Effector CD4-positive, alpha-beta T cell (primary cell): ENCODE measurements at places on chromosomes 1 and 21.

GRCh38 chr1:115641762-115642167, at the start of gene VANGL1:
Gene VANGL1, plus strand, starts transcription at chr1:115641970. Its CDS starts 9,444 bp downstream, at chr1:115651414.
- no peak for DNase-seq

GRCh38 chr21:44049606-44050005, 37.5 kb downstream of the TRAPPC10 start:
- DNase-seq: no peak

GRCh38 chr1:36328713-36329112, 5.3 kb upstream of the EVA1B start:
- no peak for DNase-seq

- DNase-seq: peak; percentile 69
Observed at GRCh38 chr1:203320591-203321272, 15.4 kb downstream of the BTG2 start.

GRCh38 chr21:44419679-44420078, 35.6 kb upstream of the LRRC3 start:
- DNase-seq: no peak

GRCh38 chr1:20409012-20409411, 77.0 kb downstream of the CAMK2N1 start:
- DNase-seq: no peak

DNA sequence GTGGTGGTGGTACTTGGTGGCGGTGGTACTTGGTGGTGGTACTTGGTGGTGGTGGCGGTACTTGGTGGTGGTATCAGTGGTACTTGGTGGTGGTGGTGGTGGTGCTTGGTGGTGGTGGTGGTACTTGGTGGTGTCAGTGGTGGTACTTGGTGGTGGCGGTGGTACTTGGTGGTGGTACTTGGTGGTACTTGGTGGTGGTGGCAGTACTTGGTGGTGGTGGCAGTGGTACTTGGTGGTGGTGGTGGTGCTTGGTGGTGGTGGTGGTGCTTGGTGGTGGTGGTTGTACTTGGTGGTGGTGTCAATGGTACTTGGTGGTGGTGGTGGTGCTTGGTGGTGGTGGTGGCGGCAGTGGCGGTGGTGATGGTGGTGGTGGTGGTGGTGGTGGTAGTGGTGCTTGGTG, 20.2 kb downstream of the COQ8A start:
- no peak for DNase-seq

DNA sequence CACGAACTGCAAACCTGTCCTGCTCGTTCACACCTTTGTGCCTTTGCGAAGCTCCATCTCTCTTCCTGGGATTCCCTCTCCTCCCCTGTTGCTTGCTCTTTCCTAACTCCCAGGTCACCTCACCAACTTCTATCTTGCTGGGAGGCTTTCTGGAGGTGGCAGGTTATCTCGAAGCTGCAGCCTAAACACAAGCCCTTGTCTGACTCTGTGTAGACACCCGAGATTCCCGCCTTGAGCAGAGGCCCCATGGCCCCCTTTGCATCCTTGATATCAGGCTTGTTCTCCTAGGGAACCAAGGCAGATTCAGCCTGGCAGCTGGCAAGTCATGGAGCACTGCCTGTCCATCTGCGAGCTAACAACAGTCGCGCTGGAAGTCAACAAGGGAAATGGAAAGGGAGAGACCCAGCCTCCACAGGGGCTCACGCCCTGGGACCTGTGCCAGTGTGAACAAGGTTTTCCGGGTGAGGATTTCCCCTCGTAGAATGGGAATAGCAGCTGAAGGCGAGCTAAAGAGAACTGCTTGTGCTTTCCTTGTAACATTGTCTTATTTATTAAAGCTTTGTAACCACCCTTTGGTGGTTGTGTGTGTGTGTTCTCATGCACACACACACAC, 109.5 kb upstream of the JUN start:
- DNase-seq: no peak

DNA sequence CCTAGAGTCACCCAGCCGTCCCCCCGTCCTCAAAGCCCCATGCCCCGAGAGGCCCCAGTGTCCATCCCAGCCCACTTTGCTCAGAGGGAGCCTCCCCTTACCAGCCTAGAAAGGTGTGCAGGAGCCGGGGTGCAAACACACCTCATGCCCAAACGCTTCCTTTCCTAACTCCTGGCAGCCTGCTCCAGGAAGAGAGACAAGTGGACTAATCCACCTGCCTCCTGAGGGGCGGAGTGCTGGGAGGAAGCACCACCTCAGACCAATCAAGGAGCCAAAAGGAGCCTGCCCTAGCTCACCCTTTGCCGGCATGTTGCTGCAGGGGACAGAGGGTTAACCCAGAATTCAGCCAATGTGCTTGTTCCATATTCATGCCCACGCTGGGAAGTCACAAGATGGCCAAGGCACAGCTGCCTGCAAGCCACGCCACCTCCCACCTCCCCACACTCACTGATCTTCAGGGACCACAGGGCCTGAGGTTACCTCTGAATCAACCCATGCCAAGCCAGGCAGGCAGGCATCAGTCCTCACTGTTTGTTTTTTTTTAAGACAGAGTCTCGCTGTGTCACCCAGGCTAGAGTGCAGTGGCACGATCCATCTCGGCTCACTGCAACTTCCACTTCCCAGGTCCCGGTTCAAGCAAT, 27.8 kb downstream of the PLEKHA6 start:
- DNase-seq: no peak

DNA sequence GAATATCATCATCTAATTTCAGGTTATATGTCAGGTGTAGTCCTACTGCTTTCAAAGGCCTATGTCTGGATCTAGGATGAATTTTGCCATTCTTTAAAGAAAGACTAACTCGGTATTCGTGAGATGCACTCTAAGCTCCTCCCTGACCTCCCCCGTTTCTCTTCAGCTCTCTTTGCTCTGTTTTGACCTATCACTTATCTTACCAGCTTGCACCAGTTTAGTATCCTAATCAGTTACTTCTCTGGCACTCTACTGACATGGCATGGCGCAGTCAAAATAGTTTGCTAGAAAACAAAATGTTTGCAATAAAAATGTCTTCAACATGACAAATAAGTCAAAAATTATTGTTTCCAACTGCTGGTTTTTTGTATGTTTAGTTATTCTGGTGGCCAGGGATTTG, 8.4 kb upstream of the SLC16A1 start:
- no peak for DNase-seq

DNA sequence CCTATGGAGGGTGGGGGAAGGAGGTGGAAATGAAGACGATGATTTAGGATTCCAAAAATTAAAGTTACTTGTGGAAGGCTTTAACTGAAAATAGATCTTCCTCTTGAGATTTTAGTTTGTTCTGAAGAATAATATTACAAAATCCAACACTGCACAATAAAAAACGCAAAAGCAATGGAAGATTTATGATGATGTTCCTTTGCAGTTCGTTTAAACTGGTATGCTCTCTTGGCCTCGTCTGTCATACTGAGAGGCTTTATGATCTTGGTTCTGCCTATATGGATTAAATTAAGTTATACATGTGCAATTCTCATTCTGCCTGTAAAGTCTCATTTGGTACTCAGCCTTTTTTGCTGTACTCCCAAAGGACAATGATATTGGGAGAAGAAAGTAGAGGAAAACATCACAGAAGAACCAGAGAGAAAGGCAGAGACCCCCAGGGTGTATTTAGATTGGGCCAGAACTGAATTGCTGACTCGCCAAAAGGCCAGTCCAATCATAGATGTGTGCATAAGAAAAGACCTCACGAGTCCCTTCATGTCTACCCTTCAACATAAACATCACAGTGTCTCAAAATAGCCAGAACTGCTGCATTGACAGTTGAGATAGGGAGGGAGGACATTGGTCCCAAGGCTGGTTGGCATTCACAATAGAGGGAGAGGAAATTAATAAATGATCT, 188.6 kb downstream of the GREM2 start:
- no peak for DNase-seq

DNA sequence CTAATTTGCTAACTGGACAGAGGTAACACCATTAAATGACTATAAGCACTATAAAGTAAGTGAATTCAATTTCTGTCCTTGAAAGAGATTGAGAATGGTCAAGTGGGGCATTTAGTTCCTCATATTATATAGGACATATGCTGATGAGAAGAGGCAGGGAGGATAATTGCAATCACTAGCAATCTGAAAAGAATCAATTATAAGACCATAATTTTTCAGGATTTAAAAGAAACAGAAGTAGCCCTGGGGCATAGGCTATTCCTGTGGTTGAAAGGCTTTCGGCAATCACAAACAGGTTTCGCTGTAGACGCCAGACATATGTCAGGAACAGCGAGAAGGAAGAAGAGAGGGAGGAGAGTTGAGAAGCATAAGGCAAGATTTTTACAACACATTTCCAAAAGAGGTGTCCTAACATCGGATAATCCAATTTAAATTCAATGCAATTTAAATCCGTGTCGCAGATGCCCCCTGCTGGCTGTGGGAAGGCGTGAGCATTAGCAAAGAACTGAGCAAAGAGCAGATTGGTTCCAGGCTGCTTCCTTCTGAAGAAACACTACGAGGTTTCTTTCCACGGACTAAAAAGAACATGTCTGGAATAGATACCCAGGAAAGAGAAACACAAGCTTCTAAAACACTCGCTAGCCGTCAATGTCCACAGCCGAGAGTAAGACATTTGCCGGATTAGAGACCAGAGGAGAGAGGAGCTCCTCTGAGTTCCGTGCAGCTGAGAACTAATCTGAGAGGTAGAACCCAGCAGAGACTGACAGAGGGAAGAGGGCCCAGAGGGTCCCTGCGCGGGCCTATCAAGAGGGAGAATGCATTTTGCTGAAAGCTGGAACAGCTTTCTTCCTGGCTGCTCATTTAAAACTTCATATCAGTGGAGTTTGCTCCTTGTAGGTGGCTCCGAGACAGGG, 27.9 kb downstream of the RGS5 start:
- peak; percentile 3 for DNase-seq

- no peak for DNase-seq
Observed at GRCh38 chr1:166174108-166174507, 7.3 kb upstream of the FAM78B start.

GRCh38 chr1:6805004-6805416, 19.8 kb downstream of the CAMTA1 start:
- DNase-seq: no peak

GRCh38 chr1:214476229-214476985, 75.0 kb downstream of the PTPN14 start:
- no peak for DNase-seq

GRCh38 chr1:198132060-198132781, 24.6 kb upstream of the NEK7 start:
- DNase-seq: no peak

GRCh38 chr1:37667023-37667671, 25.2 kb upstream of the CDCA8 start:
- no peak for DNase-seq

- no peak for DNase-seq
Observed at GRCh38 chr1:106975944-106976343, 80.5 kb upstream of the PRMT6 start.

- no peak for DNase-seq
Observed at GRCh38 chr1:8523666-8524206, 205.8 kb downstream of the SLC45A1 start.

GRCh38 chr1:22826604-22827580, 116.3 kb downstream of the EPHB2 start:
- no peak for DNase-seq

- DNase-seq: no peak
Observed at GRCh38 chr1:7553042-7553690, 217.9 kb upstream of the VAMP3 start.

- no peak for DNase-seq
Observed at GRCh38 chr1:59046730-59047157, 250.2 kb upstream of the FGGY start.

GRCh38 chr1:181674617-181675016, 191.3 kb downstream of the CACNA1E start:
- DNase-seq: no peak

DNA sequence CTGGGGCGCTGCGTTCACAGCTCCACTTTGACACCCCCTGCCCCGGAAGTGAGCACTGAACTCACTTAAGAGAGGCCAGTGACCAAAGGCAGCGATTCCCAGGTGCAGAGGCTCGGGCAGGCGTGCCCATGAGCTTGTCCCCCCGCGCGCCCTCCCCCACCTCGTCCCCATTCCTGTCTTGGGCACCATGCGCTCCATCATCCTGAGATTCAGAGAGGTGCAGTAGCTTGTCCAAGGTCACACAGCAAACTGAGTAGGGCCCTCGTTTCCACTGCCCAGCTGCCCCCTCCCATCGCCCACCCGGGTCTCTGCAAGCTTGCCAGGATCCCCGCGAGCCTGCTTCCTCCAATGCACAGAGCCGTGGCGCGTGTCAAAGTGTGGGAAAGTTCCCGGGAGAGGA, 68.0 kb downstream of the SYT2 start:
- no peak for DNase-seq

DNA sequence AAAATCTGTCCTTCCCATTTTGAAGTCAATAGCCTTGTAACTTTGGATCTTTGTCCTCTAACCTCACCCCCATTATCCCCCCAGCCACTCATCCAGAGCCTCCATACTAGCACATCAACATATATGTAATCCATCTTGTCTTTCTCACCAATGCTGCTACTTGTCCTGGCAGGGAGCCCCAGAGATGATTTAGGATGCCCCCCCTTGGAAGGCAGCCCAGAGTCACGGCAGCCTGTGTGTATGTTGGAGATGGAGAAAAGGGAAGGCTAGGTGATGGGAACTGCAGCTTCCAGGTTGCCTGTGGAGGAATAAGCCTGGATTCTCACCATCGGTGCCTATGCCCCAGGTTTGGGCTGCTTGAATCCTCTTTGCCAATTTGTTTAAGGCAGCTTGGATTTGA, 51.7 kb upstream of the SCMH1 start:
- DNase-seq: no peak

- no peak for DNase-seq
Observed at GRCh38 chr1:34415140-34415539, 238.4 kb downstream of the C1orf94 start.

GRCh38 chr1:159509440-159510228, 26.2 kb downstream of the OR10J5 start:
- no peak for DNase-seq

DNA sequence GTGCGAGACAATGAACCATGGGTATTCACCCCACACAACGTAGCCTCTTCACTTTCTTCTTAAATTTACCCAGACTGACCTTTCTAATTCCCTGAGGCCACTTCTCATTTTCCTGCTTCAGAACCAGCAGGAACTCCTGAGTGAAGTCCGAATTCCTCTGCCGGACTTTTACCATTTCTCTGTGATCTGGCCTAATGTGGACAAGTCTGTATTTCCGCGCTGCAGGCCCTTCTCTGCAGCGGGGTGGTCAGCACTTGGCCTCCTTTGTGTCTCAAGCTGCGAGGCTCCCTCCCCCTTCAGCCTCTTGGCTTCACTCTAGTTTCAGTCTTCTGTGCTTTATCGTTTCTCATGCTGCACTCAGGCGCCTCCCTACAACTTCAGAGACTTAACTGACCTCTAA, 9.4 kb upstream of the CTBS start:
- DNase-seq: no peak

- DNase-seq: no peak
Observed at GRCh38 chr1:195954848-195955247, 653.4 kb downstream of the KCNT2 start.
